Stimulated activated CD8-positive, alpha-beta memory T cell treated with anti-CD3 and anti-CD28 coated beads, Interleukin-2, amount 100 ng/mL, for 1 hour (primary cell): ENCODE measurements at places on chromosomes 1 and 21.

- no peak for DNase-seq
These were observed 25.9 kb upstream of the PEF1 start for GRCh38 chr1:31670593-31670964.

- no peak for DNase-seq
These were observed 73.3 kb upstream of the SLC44A3 start for GRCh38 chr1:94746635-94747525.

GRCh38 chr21:22260274-22260673 lies 1262.1 kb downstream of the NCAM2 start:
- DNase-seq, result no peak

DNA sequence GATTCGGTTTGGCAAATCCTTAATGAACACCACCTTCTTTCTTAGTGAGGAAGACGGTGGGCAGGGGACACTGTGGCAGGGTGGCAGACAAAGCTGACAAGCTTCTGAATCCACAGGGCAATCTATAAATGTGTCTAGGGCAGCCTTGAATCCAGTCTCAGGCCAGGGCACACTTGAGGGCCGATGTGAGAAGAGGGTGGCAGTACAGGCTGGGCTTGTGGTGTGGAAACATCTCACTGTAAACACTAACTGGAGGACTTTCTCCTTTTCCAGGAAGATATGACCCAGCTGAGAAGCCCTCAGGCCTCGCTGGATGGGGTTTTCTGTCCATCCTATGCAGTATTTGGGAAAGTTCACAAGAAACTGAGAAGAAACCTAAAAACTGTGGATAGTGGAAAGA lies 46.5 kb downstream of the PKP1 start:
- DNase-seq, result no peak

GRCh38 chr1:236834876-236835275 lies 39.8 kb downstream of the MTR start:
- DNase-seq, result no peak

- DNase-seq, result no peak
These were observed 62.8 kb downstream of the DMRTB1 start for GRCh38 chr1:53521924-53522552.

GRCh38 chr1:17557986-17558385 lies 18.5 kb downstream of the ARHGEF10L start:
- no peak for DNase-seq

- DNase-seq, result no peak
These were observed 27.3 kb downstream of the CAP1 start for GRCh38 chr1:40067851-40068250.

DNA sequence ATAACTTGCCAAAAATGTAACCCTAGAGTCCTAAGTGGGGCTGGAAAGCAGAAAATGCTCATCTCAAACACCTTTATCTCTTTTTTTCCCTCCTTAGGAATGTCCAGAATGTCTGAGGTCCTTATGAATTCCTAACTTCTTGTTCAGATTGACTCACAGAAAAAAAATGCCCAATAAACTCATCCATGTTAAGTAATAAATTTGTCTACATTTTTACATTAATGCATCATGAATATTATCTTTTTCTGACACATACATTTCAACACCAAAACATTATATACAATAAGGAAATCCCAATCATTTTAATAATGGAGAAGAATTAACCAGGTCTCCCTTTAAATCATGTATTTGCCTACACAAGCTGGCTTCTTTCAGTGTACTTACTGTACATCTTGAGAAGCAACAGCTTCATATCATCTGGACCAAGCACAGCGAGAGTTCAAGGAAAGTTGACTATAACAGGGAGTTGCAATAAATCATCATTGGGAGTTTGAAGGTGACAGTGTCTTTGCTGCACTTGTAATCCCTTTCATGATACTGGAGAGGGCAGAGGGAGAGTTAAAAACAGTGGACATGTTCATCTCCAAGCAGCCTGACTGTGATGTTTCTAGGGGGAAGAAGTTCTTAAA lies 565.2 kb downstream of the LTN1 start:
- no peak for DNase-seq

- DNase-seq, result no peak
These were observed 5.2 kb downstream of the S100A10 start for GRCh38 chr1:151988405-151988923.

GRCh38 chr1:203459671-203460201 lies 15.9 kb upstream of the PRELP start:
- DNase-seq, result no peak

DNA sequence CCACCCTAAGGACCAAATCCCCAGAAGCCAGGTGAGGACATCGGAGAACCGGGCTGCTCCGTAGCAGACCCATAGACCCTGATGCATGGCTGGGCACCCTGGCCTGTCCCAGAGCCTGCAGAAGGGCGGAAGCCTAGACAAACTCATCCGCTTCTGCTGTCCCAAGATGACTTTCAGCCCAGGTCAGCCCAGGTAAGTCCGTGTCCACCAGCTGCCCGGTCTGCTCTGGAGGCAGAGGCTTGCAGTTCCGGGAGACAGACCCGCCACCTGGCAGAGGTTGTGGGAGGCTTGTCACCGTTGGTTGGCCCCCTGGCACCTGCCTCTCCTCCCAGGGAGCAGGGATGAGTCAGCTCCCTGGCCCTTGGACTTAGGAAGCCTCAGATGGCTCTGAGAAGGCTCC lies 22.8 kb upstream of the POFUT2 start:
- DNase-seq, result no peak

- DNase-seq, result no peak
These were observed 53.4 kb upstream of the COX20 start for GRCh38 chr1:244782056-244782455.

GRCh38 chr1:229119876-229120275 lies 151.0 kb upstream of the RAB4A start:
- no peak for DNase-seq

GRCh38 chr1:66402194-66402593 lies 131.8 kb upstream of the SGIP1 start:
- no peak for DNase-seq

DNA sequence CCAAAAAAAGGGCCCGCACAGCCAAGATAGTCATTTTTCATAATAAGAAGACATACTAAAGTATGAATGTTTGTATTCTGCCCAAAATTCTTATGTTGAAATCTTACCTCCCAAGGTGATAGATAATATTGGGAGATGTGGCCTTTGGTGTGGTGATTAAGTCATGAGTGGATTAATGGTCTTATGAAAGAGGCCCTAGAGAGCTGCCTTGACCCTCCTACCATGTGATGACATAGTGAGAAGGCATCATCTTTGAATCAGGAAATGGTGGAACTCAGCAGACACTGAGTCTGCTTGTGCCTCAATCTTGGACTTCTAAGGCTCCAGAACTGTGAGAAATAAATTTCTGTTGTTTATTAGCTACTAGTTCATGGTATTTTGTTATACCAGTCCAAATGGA lies 11.8 kb upstream of the RNPC3 start:
- no peak for DNase-seq

DNA sequence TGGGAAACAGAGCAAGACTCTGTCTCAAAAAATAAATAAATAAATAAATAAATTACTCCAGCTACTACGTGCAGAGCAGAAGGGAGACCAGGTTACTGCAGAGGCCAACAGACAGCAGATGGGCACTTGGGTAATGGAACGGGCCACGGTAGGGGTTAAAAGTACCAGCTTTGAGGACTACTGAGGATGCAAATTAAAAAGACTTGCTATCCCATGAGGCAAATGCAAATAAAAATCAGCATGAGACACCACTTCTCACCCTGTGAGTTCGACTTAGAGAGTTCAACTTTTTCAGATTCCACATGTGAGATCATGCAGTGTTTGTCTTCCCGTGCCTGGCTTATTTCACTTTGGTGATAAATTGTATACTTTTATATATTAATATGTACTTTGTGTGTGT lies 6.6 kb downstream of the SLC2A5 start:
- DNase-seq, result no peak

GRCh38 chr1:21762022-21762404 lies 20.9 kb downstream of the USP48 start:
- DNase-seq, result no peak

GRCh38 chr1:58999676-59000075 lies 215.8 kb upstream of the JUN start:
- DNase-seq, result no peak

DNA sequence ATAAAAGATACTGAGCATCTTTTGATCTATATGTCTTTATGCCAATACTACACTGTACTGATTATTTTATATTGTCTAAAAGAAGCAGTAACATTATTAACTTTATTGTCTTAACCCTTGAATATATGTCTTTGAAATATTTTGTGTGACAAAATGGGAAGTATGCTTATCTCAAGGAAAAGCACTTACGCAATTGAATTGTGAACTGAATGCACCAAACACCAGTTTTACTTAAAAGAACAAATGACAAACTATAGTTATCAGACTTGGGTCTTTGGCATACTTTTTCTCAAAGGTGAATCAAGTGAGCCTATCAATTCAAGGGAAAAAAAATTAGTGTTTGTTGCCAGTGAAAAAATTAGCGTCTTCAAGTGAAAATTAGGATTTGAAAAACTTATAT lies 9.2 kb upstream of the SLC6A9 start:
- no peak for DNase-seq

DNA sequence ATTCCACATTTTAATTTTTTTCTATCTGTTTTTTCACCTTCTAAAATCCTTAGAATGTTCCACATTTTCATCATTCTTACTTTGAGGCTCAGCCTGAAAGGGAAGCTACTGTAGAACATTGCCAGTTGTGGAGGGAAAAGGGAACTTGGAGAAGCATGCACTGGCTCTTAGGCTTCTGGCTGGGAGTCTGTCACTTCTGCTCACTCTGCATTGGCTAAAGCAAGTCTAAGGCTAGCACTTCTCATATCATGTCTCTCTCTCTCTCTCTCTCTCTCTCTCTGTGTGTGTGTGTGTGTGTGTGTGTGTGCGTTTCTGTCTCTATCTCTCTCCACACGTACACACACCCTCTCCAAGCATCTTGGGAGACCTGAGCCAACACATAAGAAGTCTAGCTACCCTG lies 49.6 kb upstream of the ADAR start:
- DNase-seq, result no peak

- no peak for DNase-seq
These were observed 101.8 kb downstream of the PRDM16 start for GRCh38 chr1:3170561-3171453.

GRCh38 chr1:243910607-243911006 lies 60.6 kb upstream of the AKT3 start:
- no peak for DNase-seq

DNA sequence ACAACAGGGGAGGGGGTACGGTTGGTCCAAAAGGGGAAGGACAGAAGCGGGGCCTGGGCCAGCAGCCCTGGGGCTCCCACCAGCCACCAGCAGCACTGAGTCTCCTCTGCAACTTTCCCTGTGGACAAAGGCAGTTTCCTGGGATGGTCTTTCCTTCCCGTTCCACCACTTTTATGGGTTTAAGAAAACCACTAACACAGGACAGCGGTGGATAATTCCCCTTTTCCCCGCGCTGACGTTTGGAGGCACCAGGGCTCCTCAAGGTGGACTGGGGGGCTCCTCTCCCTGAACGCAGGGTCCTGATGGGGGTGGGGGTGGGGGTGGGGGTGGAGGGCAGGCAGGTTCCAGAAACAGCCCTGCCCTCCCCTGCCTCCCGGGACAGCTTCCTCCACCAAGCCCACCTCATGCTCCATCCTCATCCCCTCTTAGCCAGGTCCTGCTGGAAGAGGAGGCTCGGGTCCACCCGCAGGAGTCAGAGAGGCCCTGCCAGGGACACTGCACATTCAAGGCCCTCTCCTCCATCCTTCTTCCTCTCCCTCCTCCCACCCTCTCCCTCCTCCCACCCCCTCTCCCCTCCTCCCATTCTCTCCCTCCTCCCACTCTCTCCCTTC lies 4.8 kb upstream of the COL6A1 start:
- no peak for DNase-seq

- no peak for DNase-seq
These were observed 207.7 kb downstream of the HHAT start for GRCh38 chr1:210536254-210536961.

DNA sequence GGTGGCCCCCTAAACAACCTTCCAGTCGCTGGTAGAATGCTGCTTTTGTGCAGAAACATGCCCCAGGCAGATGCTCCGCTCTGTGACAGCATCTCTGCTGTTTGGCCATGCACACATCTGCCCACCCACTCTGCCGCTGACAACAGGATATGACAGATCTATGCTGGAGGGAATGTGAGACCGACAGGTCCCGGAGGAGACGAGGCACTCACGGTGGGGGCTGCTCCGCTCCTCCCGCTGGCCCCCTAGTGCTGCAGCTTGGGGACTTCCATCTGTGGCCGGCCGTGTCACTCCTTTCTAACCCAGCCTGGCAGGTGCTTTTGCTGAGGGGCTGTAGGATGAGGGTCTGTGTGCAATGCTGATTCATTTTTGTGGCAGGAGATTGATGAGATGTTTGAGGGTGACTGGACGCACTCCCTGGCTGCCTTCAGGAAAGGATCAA lies 49.1 kb upstream of the DMRTB1 start:
- DNase-seq, result no peak

- no peak for DNase-seq
These were observed 425.5 kb downstream of the KCTD3 start for GRCh38 chr1:215992620-215993019.

GRCh38 chr1:234702342-234703000 lies 92.5 kb upstream of the IRF2BP2 start:
- DNase-seq, result no peak

GRCh38 chr1:206469933-206470691 lies at the start of gene IKBKE:
Gene IKBKE, plus strand, starts transcription at chr1:206470476. Its CDS starts 2,752 bp downstream, at chr1:206473228.
- DNase-seq, result no peak

GRCh38 chr1:54575605-54576290 lies 27.7 kb downstream of the ACOT11 start:
- no peak for DNase-seq

DNA sequence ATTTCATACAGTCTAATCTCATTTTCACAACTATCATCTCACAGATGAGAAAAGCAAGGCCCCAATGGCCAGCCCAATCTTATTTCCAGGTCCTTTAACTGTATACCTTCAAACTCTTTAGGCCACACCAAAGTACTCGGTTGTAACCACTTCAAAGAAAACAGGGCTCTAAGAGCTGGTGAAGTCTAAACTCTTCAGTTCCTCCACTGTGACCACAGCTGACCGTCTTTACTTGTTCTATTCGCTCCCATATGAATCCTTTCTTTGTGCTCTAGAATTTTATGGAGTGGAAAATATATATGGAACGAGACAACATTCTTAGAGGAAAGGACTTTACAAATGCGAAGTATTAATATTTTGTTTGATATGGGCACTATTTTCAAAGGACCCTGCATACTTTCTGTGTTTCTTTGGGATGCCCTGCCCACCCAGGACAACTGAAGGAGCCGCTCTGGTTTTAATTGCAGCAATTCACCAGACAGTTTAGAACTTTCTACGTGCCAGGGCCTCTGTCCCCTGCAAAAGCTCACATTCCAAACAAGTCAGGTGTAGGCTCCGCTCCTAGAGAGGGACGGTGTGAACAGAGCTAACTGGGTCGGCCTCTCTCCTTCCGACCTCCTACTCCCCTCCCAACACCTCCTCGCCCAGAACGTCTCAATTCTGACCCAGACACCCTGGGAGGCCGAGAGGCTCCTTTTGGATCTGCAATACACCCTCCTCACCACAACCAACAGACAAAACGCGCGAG lies 15.7 kb downstream of the IER5 start:
- no peak for DNase-seq

DNA sequence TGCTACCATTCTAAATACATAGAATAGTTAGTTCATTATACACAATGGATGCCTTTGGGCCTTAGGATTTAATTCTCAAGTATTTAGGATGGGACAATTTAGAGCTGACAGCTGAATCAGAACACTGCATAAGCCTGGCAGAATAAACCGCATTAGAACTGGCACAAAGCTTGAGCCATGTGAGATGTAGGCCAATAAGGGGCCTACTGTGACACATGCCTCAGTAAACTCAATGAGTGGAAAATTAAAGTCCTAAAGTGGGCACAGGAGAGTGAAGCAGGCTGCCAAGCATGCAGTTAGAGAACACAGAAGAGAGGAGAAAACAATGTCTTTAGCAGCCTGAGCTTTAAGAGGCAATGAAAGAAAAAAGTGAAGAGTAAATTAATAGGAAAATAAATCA lies 24.3 kb downstream of the SCYL3 start:
- no peak for DNase-seq
